ENCODE measurements at places on chromosomes 12 and 14.

DNA sequence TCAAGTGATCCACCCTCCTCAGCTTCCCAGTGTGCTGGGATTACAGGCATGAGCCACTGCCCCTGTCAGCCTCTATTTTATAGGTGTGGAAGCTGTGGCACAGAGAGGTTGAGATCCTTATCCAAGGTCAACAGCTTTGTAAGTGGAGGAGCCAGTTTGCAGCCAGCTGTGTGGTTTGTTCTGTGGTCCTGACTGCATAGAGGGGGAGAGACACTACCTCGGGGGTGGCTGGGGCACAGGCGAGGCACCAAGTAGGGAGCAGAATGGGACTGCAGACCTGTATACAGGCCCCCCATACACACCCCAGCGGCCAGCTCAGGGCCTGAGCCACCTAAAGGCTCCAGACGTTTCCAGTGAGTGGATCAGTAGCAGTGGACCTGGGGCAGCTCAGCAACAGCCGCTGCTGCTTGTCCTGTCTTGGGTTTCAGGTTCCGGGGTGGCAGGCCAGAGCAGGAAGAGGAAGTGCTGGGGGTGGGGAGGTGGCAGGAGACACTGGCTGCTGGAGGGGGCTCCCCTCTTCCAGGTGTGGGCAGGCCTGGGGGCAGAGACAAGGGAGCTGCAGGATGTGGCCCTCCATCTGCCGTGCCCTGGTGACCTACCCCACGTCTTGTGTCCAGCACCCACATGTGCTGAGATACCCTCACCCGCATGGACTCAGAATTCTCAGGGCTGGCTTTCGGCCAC, 11.0 kb downstream of the ORAI1 start:
- DNase-seq = no peak

- no peak for DNase-seq
Observed at GRCh38 chr12:4153343-4153892, 120.1 kb upstream of the CCND2 start.

DNA sequence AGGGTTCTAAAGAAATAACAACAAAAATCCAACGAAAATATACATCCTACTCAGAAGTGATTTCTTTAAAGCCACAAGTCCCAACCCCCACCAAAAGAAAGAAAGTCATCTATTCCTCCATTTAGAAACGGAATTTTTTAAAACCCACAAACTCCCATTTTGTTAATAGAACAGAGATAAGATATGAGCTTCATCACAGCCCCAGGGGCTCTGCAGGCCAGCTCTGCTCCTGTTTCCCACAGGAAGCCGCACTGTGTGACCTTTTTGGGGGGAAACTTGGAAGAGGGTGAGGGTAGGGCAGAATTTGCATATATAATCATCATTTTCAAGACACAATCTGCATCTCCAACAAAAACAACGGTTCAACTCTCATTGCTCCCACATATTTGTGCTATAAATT, 2.8 kb downstream of the FBXL14 start:
- DNase-seq = no peak

DNA sequence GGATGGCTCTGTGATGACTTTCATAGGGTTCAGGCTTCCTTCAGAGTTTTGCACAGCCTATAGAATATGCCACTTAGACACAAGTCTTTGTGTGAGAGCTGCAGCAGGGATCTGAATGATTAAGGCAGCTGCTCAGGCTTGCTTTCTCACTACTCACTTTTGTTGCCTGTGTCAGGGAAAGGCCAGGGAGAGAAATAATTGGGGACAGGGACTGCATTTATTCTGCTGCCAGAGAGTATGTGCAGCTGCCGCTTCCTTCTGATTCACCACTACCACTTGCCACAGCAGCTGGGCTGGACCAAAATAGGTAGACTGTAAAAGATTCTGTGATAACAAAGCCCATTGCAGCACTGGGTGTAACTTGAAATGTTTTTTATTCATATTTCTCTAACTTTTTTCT, 49.7 kb downstream of the TRMT5 start:
- DNase-seq = peak; percentile 76

- peak; percentile 87 for DNase-seq
Observed at GRCh38 chr12:8045952-8046944, 13.7 kb downstream of the FOXJ2 start.

- no peak for DNase-seq
Observed at GRCh38 chr12:75969768-75970167, 61.8 kb downstream of the PHLDA1 start.

GRCh38 chr12:108514468-108514972, 557 bp upstream of the FICD start:
- DNase-seq = no peak

GRCh38 chr14:57326253-57326652, 57.5 kb downstream of the AP5M1 start:
- no peak for DNase-seq

DNA sequence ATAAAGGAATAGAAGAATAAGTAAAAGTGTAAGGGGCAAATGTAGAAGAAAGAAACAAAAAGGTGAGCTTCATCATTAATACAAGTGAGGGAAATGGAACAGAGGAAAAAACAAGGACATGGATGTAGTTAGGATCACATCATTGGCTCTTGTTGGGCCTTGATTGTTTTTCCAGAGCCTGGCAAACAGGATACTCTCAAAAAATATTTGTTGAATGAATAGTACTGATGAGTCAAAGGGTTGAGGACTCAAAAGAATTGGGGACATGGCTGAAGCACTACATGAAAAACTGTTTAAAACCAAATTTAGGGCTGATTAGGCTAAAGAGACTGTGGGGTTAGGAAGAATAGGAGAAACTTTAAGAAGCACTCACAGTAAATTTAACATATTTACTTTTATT, 11.4 kb upstream of the SRP54 start:
- no peak for DNase-seq
